Panc1 (cell line): ENCODE measurements at places on chromosomes 12 and 14. TPM values are rescaled to one million over a fixed set of nuclear protein-coding genes. Genes with fewer than 3 reads are reported as not detected.

The TAS2R9 gene
- total RNA-seq: not detected

The RPL10L gene
- not detected for total RNA-seq

The TEAD4 gene
- 47.6 TPM for total RNA-seq

The TSPAN11 gene
- not detected for total RNA-seq

The OR6C2 gene
- not detected for total RNA-seq
